ENCODE measurements at places on chromosomes 2 and 18.

DNA sequence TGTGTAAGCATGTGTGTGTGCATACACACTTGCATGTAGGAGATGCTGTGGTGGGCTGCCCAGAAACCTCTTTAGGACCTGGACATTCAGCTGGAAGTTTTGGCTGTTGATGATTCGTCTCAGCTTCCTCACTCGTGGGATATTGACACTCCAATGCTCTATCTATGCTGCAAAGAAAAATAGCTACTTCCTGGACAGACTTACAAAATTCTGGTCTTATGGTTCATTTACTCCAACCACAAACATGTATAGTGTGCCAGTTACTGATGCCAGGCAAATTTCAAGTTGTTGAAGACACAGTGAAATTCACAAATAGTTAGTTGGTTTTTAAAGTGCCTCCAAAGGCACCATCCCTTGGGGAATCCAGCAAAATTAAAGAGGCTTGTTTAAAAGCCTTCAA is 882.6 kb downstream of the CPS1 start:
- DNase-seq = no peak

- no peak for DNase-seq
These were observed 114.8 kb downstream of the ATL2 start for GRCh38 chr2:38262069-38262871.

GRCh38 chr2:238202326-238203093 is 985 bp downstream of the ILKAP start:
- no peak for DNase-seq

- DNase-seq = no peak
These were observed 29.4 kb downstream of the STAT1 start for GRCh38 chr2:190984595-190984994.

DNA sequence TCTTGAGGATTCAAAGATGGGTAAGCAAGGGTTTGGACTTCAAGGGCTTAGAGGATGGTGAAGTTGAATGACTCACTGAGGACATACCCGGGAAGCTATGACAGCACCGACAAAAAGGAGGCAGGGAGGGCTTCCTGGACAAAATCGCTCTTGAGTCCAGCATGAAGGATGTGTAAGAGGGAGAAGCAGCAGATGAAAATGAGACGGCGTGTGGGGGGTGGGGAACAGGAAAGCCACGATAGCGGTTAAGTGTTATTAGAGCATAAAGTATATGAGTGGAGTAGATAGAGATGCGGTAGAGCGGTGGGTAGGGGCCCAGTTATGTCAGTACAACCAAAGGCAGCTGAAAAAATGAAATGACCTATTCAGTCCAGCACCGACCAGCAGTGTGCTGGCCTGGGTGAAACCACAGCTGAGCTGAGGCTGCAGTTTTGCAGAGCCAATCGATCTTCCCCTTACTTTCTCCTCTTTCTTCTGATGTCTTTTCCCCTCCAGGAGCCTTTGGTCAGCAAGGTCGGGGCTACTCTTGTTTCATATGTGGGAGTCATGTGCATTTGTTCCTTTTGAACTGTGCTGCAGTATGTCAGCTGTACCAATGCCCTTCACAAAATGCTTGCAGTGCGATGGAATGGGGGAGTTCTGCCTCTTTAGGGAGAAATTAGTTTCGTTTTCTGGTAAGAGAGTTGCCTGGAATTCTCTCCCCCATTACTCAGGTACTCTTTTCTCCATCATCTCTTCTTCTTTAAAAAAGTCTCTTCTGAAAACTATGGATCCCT is 2.0 kb upstream of the THUMPD2 start:
- no peak for DNase-seq

DNA sequence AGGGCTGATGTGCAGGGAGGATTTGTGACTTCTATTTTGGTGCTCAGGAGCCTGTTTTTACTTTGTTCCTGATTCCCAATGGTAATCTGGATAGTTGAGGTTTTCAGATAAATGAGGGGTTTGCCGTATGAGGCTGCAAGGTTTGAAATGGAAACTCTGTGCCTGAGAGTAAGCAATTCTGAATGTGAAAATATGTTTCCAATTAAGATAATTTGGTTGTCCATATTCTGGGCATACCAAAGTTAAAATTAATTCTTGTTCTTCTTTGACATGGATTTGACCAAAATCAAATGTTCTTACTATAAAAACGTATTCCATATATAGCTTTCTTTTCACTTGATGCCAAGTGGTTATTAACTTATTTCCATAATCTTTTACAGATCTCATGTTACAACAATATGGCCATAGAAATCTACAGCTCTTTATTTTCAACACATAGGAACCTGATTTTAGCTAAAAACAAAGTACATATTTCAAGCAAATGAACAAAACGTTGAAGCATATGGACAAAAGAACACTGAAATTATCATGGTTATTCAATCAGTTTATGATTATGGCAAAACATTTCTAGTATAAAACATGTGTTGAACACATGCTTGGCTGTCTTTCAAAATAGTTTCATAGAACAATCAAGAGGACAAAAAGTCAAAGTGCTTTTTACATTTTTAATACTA is 63.4 kb upstream of the ARHGAP28 start:
- DNase-seq = no peak

DNA sequence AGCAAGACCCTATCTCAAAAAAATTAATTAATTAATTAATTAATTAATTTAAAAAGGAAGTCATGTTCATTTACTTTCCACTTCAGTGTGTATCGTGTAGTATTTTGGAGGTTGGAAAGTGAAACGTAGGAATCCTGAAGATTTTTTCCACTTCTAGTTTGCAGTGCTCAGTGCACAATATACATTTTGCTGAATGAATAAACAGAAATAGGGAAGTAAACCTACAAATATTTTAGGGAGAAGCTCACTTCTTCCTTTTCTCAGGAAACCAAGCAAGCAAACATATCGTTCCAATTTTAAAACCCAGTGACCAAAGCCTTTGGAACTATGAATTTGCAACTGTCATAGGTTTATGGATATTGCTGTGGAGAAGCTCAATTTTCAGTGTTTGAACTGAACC is 27.8 kb downstream of the SLC14A1 start:
- DNase-seq = no peak
